ENCODE measurements at places on chromosomes 7 and 10.

DNA sequence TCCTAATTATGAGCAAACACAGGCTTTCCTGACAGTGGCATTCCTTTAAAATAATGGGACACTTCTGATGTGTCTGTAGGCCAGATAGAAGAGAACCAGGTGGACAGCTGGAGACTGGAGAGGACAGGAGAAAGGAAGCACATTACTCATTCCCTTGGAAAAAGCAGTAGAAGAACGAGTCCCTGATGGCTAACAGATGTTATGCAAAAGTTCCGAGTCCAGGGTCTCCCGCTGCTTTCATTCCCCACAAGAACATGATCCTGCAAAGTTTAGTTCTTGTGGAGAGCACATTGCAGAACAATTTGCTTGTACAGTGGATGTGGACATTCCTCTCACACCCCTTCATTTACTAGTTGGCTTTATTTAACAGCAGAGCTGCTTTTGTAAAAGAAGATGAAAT lies 137.6 kb downstream of the GPAM start:
- DNase-seq: no peak

- no peak for DNase-seq
Observed at GRCh38 chr10:11087372-11087771, 69.7 kb downstream of the CELF2 start.

- DNase-seq: no peak
Observed at GRCh38 chr10:119347181-119347974, 140.0 kb downstream of the GRK5 start.

- no peak for DNase-seq
Observed at GRCh38 chr10:75569506-75569905, 138.1 kb downstream of the LRMDA start.

GRCh38 chr7:2614631-2615330 lies 17.0 kb upstream of the TTYH3 start:
- DNase-seq: peak; percentile 72

DNA sequence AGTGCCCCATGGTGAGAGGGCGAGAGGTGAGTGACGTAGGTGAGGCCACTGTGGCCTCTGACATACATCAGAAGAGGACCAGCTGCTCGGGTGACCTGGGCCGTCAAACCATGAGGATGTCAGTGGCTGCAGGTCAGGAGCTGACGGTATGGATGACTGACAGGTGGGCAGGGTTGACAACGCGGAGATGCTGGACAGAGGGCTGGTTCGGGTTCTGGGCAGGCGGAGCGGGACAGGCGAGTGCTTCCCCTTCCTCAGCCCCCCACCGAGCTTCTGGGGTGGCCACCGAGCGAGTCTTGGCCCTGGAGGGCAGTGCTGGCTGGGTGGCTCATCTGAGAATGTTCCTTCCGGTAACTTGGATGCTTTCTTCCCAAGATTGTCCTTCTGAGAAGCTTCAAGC lies 91.8 kb downstream of the ACTR3B start:
- no peak for DNase-seq

- DNase-seq: no peak
Observed at GRCh38 chr10:17655567-17656146, 11.7 kb downstream of the STAM start.

DNA sequence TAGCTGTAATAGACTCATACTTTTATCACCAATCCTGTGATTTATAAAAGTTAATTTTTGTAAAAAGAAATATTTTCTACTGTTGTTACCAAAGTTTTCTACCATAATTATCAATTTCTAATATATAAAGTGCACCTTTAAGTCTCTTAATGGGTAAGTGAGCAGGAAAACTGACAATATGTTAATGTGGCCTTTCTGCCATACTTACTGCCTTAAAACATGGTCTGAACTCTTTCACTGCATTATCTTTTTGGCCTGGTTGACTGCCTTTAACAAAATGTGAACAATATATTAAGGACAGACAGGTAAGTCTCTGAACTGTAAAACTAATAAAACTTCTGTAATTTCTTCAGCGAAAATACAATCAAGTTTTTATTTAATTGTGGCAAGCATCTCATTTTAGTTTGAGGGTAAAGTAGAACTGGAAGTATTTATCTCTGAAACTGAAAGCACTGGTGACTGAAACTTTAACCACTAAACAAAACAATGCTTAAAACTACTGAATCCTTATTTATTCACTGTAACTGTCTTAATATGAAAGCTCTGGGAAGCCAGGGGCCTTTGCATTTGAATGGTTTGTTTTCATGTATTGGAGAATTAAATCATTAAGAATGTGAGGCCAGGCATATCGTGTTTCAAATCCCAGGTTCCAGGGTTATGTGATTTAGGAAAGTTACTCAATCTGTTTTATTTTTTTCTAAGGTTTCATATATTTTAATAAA lies 948.8 kb upstream of the POT1 start:
- DNase-seq: no peak

- peak; percentile 66 for DNase-seq
Observed at GRCh38 chr7:77699056-77699455, 2.8 kb downstream of the RSBN1L start.

DNA sequence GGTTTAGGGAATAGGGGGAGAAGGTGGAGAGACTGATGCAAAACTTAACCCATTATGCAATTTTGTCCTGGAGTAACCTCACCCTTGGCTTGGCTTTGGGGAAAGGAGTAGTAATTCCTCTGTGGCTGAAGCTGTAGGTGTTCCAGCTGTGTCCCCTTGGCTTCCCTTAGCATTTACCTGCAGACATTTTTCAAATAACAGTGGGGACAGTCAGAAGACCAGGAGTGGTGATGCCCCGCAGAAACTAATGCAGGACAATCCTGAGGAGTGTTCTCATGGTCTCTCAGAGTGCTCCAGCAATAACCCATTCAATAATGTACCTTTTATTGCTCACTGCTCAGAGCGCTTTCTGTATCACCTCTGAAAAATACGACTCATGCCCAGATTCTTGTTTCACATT lies 282.1 kb downstream of the ZEB1 start:
- DNase-seq: no peak

- no peak for DNase-seq
Observed at GRCh38 chr10:13834581-13835286, 248.0 kb downstream of the PRPF18 start.

Data from NCI-H2171 treated with DMSO at 0.1 percent for 48 hours (cell line).